ENCODE measurements at places on chromosomes 2 and 18. TPM values are rescaled to one million over a fixed set of nuclear protein-coding genes. Genes with fewer than 3 reads are reported as not detected.

Gene FBXO15
- 2.4 TPM for total RNA-seq

Gene KLHL41
- 0.63 TPM for total RNA-seq

DNA sequence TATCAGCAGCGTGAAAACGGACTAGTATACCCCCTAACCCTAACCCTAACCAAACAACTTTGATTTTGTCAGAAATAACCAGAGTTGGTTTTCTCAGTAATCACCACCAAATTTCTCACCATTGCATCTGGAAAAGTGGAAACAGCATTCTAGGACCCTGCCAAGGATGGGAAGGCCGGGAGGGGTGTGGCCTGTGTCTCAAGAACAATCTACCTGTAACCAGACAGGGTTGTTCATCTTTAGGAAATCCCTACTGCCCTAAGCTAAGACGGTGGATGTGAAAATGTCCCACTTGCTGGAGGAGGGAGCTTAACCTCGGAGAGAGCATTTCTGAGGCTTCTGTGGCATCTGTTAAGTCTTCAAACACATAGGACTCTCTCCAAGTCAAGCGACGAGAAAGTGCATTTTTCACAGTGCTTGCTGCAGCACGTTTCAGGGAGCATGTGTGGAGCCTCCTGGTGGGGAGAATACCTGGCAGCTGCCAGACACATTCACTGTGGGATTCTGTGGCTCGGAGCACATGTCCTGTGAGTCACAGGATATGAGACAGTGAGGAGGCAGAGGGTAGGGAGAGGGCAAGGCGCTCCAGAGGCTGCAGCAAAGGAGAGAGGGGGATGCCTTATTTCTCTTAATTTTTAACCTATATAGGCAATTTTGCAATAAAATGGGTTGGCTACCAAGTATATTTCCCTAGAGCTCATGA, 207.5 kb downstream of the SPP2 start:
- no peaks in the 10 kb centered on the region for H3K36me3 ChIP-seq
- peak; percentile 65 for DNase-seq
- H3K27me3 ChIP-seq: no peaks in the 10 kb centered on the region
- H3K4me3 ChIP-seq: no peak overlapping the region
- no peak overlapping the region for H3K27ac ChIP-seq

- H3K27ac ChIP-seq: no peak overlapping the region
- peaks cover 84% of the 10 kb centered on the region for H3K27me3 ChIP-seq
- no peaks in the 10 kb centered on the region for H3K4me1 ChIP-seq
- DNase-seq: peak; percentile 4
Measured at GRCh38 chr2:14635391-14635871, 2.9 kb downstream of the LRATD1 start.

GRCh38 chr2:224405412-224405811, 3.5 kb upstream of the FAM124B start:
- no peak overlapping the region for H3K4me3 ChIP-seq
- H3K27ac ChIP-seq: no peak overlapping the region
- DNase-seq: no peak

DNA sequence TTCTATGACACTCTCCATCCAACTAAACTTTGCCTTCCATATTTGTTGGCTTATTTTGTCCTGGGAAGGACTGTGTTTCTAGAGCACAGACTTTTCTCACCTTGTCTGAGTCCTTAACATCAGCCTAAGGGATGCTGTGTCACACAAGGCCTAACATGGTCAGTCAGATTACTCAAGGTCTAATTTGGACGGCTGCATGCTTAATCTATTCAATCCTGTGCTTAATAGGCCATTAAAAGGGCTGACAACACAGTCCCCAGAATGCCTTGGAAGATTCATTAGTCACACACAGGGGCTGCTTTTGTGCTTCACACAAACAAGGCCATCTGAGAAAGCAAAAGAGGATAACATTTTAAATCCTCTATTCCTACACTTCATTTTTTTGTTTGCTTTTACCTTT, 84.0 kb downstream of the DYNAP start:
- no peak overlapping the region for H3K4me3 ChIP-seq
- peak; percentile 2 for DNase-seq
- H3K27me3 ChIP-seq: no peaks in the 10 kb centered on the region
- no peaks in the 10 kb centered on the region for H3K36me3 ChIP-seq
- H3K27ac ChIP-seq: no peak overlapping the region
- no peaks in the 10 kb centered on the region for H3K4me1 ChIP-seq

DNA sequence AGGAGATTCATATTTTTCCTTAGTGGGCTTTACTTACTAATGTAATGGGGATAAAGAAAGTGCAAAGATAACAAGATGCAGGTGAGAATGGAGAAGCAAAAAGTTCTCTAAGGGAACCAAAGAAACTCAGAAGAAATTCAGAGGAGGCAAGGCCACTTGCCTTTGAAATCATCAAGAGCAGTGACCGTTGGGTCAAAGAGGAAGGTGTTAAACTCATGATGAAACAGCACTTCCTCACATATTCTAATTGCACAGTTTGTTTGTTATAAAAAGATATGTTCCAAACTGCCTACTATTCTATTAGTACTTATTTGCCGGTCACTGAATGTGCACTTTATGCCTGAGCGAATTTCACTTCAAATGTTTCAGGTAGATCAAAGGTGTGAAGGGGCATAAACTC, 975.1 kb downstream of the BCL11A start:
- H3K36me3 ChIP-seq: no peaks in the 10 kb centered on the region
- no peak overlapping the region for H3K27ac ChIP-seq
- no peaks in the 10 kb centered on the region for H3K4me1 ChIP-seq
- DNase-seq: no peak
- H3K4me3 ChIP-seq: no peak overlapping the region

DNA sequence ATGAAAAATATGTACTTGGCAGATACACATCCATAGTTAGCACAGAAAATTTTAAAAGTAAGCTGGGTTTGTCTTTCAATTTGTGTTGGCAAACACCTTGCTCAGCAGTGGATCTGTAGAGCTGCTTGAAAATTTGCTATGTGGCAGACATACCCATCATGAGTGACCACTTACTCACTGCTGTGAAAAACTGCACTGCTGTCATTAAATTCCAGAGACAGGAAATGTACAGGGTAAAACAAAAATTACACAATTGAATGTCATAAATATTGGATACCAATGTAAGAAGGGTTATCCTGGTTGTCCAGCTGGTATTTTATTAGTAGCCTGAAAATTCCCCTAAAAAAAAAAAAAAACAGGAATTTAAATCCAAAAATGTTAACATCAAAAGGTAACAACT, 24.5 kb downstream of the NIF3L1 start:
- H3K27ac ChIP-seq: no peak overlapping the region
- H3K4me3 ChIP-seq: no peak overlapping the region
- DNase-seq: no peak
- no peaks in the 10 kb centered on the region for H3K27me3 ChIP-seq
- H3K4me1 ChIP-seq: no peaks in the 10 kb centered on the region
- peaks cover 54% of the 10 kb centered on the region for H3K36me3 ChIP-seq

DNA sequence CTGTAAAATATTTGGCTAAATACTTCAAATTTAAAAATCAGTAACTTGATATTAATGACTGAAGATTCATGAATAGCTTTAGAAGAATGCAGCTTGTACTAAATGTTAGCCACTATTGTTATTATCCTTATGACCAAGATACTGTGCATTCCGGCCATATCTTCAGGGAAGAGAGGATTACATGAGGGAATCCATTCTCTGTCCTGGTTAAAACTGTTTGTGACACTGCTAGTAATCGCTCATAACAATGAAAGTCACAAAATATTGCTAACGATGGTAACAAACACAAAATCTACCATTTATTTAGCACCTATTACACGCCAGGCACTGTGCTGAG, 217.7 kb downstream of the PRKCE start:
- H3K36me3 ChIP-seq: no peaks in the 10 kb centered on the region
- no peaks in the 10 kb centered on the region for H3K4me1 ChIP-seq
- no peak overlapping the region for H3K4me3 ChIP-seq
- no peak for DNase-seq
- no peaks in the 10 kb centered on the region for H3K27me3 ChIP-seq

GRCh38 chr2:171310889-171311288, 122.9 kb downstream of the METTL8 start:
- no peaks in the 10 kb centered on the region for H3K27me3 ChIP-seq
- H3K36me3 ChIP-seq: no peaks in the 10 kb centered on the region
- no peak overlapping the region for H3K4me3 ChIP-seq
- no peak overlapping the region for H3K27ac ChIP-seq

All from A673 (cell line).